T-helper 17 cell (primary cell): ENCODE measurements at places on chromosomes 5 and 9.

GRCh38 chr5:11385901-11386293 is 518.3 kb downstream of the CTNND2 start:
- DNase-seq, result no peak

DNA sequence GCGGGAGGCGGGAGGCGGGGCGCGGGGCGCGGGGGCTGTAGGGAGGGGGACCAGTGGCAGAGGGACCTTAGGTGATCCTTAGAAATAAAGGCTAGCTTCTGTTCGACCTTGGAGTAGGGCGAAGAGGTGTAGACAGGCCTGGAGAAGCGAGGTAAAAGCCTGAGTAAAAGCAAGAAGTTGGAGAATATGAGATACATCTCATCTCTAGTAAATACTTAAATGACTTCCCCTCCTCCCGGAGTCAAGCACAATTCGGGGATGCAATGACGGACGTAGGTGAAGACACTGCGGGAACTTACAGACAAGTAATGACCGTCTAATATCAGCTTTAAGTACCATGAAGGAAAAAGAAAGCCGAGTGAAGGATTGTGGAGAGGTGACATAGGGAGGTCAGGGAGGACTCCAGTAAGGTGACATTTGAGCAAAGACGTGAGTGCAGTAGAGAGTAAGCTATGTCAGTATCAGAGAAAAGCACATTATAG is 466 bp downstream of the SMC2 start:
- no peak for DNase-seq

DNA sequence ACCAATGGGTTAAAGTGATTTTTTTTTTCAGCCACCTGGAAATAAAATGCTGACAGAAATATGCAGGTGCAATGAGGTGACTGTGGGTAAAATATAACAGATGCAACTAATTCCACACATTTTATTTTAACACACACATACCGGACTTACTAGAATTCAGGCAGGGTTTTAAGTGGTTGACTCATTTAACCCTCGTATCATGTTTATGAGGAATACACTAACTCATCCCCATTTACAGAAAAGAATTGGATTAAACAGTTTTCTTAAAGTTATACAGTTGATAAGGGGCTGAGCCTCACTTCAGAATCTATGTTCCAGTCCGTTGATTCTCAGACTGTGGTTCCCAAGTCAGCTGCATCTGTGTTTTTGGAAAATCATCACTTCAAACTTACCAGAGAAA is 207.5 kb downstream of the CHSY3 start:
- DNase-seq, result no peak

DNA sequence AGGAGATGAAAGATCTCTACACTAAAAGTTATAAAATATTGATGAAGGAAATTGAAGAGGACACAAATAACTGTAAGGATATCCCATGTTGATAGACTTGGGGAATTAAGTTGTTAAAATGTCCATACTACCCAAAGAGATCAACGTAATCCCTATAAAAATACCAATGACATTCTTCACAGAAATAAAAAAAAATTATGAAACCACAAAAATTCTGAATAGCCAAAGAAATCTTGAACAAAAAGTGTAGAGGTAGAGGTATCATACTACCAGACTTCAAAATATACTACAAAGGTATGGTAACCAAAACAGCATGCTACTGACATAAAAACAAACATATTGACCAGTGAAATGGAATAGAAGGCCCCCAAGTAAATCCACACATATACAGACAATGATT is 71.5 kb upstream of the ELL2 start:
- no peak for DNase-seq

DNA sequence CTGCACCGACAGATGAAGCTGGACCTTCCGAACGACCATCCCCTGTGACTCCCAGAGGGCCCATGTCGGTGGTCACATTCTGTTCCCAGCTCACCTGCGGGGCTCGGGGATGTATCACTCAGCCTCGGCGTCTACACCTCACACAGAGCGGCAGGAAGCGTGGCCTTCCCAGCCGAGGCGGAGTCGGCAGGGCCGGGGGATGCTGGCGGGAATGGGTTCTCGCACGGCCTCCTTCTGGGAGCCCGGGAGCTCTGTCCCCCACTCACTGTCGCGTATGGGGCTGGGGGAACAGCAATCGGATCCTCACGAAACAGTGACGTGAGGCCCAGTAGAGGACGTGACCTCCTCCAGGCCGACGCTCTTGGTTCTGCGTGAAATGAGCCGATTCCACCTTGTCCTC is 20.4 kb downstream of the NACC2 start:
- DNase-seq, result no peak

- DNase-seq, result no peak
These were observed 166.7 kb downstream of the TTLL11 start for GRCh38 chr9:121926351-121926801.

DNA sequence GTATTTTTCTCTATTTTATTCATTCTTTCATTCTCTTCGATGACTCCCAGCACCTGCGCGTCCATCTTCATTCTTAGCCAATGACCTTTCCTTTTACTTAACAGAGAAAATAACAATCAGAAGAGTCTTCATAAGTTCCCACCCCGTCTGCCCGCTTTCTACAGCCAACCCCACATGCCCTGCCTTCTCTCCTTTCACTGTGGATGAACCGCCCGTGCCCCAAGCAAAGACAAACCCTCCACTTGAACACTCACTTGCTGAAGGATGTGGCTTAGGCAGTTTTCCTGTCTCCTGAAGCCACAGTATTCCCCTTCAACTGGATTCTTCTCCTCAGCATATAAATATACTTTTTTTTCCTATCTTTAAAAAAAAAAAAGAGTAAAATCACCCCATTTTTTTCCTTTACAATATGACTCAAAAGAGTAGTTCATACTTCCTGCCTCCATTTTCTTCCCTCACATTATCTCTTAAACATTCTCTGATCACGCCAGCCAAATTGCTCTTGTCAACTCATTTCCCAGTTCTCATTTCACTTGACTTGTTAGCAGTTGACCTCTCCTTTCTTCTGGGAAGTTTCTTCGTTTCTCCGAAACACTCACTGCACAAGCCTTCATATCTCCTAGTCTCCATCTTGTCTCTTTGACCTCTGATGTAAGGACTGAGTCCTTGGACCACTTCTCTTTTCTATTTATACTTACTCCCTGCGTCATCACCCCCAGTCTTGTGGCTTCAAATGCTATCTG is 11.1 kb downstream of the NIPSNAP3B start:
- no peak for DNase-seq
